Glomerular endothelial cell (primary cell): ENCODE measurements at places on chromosomes 16 and 17.

DNA sequence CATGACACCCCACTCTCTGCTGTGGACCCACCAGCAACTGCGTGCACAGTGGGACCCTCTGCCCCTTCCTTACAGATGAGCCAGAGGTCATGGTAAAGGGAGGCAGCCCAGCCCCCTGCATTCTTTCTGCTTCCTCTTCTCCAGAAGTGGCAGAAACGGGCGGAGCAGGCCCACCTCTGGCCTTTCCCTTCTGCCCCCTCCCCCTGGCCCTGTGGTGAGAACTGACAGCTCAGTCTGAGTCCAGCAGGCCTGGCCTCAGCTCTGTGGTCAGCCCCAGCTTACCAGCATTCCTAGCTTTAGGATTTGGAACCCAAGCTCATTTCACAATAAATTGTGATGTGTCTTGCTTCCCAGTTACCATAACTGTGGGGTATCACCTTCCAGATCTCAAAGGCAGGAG, 4.8 kb upstream of the ANKRD11 start:
- no peak for DNase-seq

DNA sequence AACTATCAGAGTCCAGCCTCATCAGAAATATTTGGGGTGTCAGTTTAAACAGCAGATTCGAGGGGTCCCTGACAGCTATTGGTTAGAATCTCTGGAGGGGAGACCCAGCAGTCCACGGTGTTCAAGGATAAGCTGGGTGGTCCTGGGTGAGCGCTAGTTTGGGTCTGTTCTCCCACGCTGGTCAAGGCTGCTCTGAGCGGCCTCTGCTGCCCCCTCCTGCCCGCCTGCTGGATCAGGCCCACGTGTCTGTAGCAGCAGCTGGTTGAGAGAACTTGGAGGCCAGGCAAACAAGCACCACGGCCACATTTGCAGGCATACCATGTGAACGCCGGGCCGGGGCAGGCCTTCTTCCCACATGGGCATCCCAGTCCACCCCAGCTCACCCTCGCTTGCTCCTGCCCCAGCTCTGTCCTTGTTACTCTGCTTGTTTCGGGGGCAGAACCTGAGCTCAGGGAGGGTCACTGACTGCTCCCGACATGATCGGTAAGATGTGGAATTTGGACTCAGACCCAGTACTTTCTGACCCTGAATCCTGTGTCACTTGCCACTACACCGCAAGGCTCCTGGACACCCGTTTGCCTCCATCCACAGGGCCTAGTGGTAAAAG, 7.4 kb downstream of the FOXF1 start:
- DNase-seq: no peak

DNA sequence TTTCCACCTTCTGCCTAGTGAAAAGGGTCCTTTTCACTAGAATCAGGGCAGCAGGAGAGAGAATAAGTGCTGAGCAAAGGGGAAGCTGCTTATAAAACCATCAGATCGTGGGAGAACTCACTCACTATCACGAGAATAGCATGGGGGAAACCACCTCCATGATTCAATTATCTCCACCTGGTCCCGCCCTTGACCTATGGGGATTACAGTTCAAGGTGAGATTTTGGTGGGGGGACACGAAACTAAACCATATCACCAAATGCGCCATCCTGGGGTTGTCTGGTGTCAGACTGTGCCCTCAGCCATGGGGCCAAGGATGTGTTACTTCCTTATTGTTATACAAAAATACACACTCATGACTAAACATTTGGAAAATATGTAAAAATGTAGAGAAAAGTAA, 10.4 kb upstream of the KATNB1 start:
- DNase-seq: no peak

DNA sequence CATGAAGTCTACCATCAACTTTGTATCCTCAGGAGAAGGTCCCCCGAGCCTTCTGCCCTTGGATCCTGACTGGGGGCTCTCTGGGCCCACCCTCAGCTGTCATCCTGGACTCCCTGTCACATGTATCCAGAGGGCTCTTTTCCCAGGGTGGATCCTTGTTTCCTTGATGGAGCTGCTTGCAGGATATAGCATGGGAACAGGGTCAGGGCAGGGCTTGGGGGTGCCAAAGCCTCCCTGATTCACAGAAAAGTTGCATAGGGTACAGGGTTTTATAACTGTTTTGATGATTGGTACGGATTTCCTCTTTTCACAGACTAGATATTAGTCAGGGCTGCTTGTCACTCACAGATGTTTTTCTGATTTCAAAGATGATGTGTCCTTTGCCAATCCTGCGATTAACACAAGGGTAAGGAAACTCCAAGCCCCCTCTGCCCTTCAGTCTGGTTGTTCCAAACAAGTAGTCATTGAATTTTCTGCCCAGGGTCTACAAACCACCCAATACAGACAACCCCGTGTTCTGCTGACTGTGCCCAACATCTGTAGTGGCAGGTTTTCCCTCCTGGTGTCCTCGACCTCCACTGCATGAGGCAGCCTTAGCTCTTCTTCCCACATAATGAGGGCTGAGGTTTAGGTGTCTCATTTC, 20.6 kb upstream of the SLC35G3 start:
- DNase-seq: no peak

- no peak for DNase-seq
These were observed 2.3 kb downstream of the PRSS21 start for GRCh38 chr16:2819179-2819938.

DNA sequence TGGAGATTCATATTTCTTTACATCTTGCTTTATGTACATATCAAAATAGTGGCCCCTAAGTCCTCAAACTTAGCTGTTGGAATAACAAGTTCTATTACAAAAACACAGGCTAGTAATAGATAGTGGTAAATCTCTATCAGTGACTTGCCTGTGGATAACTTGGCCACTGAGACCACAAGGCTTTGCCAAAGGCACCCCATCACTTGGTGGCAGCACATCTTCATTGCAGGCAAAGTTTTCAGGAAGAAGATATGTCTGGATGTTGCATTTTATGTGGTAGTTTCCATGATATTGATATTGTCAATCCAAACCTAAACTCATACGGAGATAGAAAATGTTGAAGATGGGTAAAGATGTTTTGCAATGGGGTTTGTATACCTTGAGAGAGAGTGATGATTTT, 58.5 kb downstream of the KNOP1 start:
- no peak for DNase-seq

GRCh38 chr17:72862276-72862999, 230.1 kb downstream of the SLC39A11 start:
- DNase-seq: no peak

GRCh38 chr17:63966646-63967264, 6.0 kb downstream of the SCN4A start:
- no peak for DNase-seq

DNA sequence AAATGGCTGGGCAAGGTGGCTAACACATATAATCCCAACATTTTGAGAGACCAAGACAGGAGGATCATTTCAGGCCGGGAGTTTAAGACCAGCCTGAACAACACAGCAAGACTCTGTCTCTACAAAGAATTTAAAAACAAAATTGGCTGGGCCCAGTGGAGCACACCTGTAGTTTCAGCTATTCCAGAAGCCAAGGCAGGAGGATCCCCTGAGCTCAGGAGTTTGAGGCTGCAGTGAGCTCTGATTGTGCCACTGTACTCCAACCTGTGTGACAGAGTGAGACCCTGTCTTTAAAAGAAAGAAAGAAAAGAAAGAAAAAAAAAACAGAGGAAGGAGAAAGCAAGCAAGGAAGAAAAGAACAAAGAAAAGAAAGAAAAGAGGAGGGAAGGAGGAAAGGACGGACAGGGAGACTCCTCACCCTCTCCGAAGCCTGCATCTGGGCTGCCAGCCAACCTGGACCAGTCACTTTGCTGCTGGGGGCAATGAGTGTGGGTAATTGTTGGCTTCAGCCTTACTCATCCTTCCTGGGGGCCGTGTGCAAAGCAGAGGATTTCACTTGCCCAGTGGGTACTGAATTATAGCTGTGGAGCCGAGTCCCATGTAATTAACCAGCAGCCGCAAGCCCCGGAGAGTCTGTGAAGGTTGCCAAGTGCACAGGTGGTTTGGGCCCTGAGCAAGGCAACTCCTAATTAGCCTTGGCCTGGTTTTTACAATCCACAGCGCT, 6.7 kb upstream of the MT4 start:
- DNase-seq: no peak

DNA sequence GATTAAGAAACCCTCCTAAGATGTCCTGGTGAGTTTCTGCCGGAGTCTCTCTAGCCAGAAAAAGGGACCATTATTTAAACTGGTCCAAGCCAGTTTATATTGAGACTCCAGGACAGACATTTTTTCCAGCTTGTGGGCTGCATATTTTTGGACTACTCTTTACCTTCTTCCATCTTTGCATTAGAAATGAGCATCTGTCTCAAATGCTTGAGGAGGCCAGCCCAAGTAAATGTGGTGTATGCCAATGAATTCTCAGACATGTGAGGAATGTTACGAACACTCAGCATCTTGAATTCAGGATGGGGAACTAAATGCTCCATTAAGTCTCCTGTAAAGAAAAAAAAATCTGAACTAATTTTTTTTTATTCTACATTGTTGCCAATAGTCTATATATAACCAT, 18.4 kb downstream of the TUBD1 start:
- DNase-seq: no peak

- no peak for DNase-seq
These were observed 144.0 kb upstream of the TBX2 start for GRCh38 chr17:61255647-61256046.
